ENCODE measurements at places on chromosomes 6 and 20.

DNA sequence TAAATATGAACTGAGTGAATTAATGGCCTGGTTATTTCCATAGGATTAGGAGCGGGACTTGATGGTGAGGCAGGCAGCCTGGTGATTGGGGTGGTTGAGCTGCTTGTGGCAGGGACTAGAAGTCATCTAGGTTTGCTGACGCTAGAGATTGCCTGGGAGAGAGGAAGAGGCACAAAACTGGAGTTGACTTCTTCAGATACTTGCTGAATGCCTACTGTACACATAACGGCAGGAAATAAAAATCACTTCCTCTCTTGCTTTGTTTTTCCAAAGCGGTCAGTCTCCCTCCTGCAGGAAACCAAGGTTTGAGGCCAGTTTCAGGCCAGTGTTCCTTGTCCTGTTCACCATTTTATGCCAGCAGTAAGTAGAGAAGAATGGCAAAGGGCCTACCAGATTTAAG lies 36.7 kb upstream of the MYLIP start:
- no peak for DNase-seq

DNA sequence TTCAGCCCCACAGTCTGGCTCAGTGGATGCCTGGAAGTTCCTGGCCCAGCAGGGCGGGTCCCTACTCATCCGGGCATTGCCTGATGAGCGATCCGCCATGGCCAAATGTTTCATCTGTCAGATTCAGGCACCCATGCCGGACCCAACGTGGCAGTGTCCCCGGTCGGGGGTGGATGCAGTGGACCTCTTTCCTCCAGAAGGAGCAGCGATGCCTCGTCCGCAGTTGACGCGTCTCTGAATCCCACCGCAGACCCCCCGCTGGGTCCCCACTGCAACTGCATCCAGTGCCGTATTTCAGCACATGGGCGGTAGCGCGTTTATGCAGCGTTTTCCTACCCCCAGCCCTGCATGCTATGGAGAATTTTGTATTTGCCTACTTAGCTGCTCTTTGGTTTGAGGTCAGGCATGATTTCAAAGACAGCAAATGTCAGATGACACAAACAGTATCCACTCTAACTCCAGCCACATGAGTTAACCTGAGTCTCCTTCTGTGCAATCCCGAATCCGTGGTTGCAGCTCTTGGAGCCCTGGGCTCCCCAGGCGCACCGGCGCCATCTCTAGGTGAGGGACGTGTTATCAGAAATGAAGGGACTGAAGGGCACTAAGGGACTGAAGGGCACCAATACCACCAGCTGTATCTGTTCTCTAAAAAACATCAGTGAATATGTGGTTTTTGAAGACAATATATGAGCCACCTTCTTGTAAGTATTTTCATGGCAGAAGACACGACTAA lies 72.6 kb upstream of the THBS2 start:
- DNase-seq, result no peak

DNA sequence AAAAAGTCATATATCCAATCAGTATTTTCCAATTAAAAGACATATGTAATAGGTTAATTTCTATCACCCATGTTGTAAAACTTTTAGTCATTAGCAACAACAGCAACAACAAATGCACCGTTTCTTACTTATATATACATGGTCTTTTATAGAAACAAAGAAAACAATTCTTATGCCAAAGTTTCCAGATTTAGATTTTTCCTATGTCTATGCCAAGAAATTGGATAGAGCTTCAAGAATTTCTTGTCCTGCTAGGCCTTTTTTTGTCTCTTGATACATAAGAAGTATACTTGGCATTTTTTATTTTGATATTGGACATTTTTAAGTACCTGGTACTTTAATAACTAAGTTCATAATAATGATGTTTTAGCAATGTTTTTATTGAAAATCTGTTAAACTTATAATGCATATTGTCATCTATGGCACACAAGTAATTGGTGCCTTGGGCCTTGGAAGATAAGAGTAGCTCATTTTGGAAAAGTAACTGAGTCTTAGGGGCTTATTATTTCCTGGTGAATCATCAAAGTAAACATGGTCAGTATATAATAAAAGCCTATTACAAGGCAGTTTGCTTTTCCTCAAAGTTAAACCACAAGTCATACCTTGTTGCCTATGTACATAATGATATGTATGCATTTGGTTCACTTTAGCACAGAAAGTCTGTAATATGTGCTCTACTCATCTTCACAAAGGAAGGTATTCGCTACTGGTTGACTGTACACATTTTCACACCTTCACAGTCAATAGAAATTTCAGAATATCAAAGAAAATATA lies 10.1 kb upstream of the FRK start:
- DNase-seq, result no peak

- no peak for DNase-seq
Measured at GRCh38 chr20:4866429-4866828, 134.9 kb downstream of the SLC23A2 start.

DNA sequence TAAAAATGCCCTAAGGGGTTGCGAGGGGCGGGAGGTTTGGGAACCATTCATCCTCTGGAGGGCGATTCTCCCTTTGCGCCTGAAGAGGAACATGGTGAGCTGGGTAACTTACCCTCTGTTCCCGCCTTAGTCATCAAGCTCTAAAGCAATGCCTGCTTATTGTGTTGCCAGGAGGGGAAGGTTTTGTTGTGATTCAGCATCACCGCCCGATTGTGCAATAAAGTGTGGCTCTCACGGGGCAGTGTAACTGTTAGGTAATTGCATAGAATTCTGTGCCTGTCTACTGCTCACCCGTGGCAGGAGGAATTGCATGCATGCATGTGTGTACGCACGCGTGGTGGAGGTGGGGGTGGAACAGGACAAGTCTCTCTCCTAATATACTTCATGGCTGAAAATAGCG lies 95.5 kb upstream of the AGPAT4 start:
- no peak for DNase-seq

- no peak for DNase-seq
Measured at GRCh38 chr6:111971866-111972532, 81.9 kb upstream of the CCN6 start.

GRCh38 chr6:116447052-116447451 lies 14.1 kb upstream of the CALHM6 start:
- DNase-seq, result no peak

- DNase-seq, result no peak
Measured at GRCh38 chr6:99093456-99094190, 145.9 kb upstream of the FBXL4 start.

GRCh38 chr6:31711233-31711632 lies 3.9 kb upstream of the LY6G6D start:
- DNase-seq, result no peak

GRCh38 chr6:83476971-83477370 lies 35.4 kb upstream of the PRSS35 start:
- no peak for DNase-seq

DNA sequence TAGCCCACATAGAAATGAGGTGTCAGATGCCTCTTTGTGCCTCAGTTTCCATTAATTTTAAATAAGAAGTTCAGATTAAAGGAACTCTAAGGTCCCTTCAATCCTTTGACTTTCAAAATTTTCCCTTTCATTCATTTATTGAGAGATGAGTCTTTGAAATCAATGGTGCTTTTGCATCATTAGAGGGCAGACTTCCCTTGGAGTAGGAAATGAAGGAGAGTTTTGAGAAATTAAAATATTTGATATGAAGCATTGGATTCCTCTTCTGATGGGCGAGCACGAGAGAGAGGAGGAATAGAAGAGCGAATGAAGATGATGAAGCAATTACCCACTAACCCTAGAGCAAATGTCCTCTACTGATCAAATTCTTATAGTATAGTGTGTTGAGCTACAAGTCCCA lies 105.7 kb downstream of the EDN1 start:
- DNase-seq, result no peak

- DNase-seq, result no peak
Measured at GRCh38 chr6:90263633-90264032, 33.0 kb downstream of the BACH2 start.

GRCh38 chr6:150310539-150310938 lies 58.3 kb upstream of the IYD start:
- no peak for DNase-seq

DNA sequence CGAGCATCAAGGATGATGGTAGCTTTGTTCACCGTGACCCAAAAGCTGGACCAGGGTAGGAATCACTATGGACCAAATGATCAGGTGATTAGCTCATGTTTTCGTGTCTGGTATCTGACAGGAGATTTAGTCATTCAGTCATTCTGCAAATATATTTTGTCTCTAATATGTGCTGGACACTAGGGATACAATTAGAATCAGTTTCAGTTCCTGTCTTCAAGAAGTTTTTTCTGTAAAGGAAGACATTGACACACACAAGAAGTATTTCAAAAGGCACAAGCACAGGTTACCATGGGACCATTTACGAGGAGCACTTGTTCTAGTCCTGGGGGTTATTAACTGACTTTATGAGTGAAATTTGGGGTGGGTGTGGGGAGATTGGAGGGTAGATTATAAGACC lies 244.9 kb downstream of the HIVEP2 start:
- DNase-seq, result no peak

GRCh38 chr6:149935668-149936067 lies 6.1 kb upstream of the ULBP2 start:
- DNase-seq, result no peak

- no peak for DNase-seq
Measured at GRCh38 chr6:17945111-17945510, 42.3 kb downstream of the KIF13A start.

DNA sequence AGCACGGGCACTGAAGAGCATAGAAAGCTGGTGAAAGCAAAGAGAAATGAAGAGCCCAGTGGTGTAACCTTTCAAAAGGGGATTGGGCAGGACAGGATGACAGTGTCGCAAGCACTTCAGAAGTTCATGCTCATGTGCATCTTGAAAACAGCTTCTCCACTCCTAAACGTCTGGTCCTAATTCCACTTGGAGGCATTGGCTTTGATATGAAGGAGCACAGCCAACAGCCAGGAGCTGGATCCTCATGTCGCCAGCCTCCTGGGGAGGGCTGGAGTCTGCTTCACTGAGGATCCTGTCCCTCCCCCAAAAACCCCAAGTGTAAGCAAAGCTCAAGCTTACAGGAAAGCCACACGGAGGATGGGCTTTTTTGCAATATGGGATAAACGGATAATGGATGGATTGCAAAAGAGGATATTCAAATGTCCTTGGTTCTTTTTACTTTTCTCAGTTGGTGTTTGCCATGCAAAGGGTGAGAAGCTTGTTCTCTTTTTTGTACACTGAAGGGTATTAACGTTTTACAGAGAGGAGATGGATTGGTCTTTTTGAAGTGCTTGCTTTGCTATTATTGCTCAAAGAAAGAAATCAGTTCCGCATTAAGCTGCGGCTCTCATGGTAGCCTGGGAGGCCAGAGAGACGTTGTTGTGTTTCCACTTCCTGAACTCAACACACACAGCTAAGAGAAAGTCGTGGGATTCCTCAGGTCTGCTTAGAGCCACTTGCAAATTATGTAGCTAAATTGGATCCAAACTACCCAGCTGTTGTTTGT lies 92.2 kb downstream of the SIM1 start:
- DNase-seq, result no peak

GRCh38 chr20:44856856-44857448 lies 28.6 kb upstream of the YWHAB start:
- DNase-seq, result no peak

DNA sequence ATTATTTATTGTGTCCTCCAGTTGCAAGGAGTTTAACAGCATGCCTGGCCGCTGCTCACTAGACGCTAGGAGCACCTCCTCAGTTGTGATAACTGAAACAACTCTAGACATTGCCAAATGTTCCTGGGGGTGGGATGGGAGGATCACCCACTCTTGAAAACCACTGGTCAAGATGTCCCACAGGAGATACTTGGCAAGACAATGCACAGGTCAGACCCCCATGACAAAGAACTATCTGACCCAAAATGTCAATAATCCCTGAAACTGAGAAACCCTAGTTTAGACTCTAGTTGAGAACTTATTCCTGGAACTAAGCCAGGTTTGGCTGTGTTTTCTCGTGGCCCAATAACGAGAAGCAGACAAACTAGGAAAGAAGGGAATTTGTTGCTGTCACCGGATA lies 9.5 kb upstream of the FKBPL start:
- DNase-seq, result no peak

- DNase-seq, result no peak
Measured at GRCh38 chr20:59954718-59955117, 3.5 kb upstream of the CDH26 start.

- no peak for DNase-seq
Measured at GRCh38 chr20:24033151-24033550, 44.6 kb upstream of the GGTLC1 start.

GRCh38 chr6:56593801-56594318 lies 48.8 kb downstream of the DST start:
- no peak for DNase-seq

- DNase-seq, result no peak
Measured at GRCh38 chr20:59006864-59007664, at the start of gene CTSZ. Gene CTSZ, minus strand, starts transcription at chr20:59007254. Its CDS starts 126 bp downstream, at chr20:59007128.

- no peak for DNase-seq
Measured at GRCh38 chr6:85112540-85112939, 337.3 kb upstream of the NT5E start.

DNA sequence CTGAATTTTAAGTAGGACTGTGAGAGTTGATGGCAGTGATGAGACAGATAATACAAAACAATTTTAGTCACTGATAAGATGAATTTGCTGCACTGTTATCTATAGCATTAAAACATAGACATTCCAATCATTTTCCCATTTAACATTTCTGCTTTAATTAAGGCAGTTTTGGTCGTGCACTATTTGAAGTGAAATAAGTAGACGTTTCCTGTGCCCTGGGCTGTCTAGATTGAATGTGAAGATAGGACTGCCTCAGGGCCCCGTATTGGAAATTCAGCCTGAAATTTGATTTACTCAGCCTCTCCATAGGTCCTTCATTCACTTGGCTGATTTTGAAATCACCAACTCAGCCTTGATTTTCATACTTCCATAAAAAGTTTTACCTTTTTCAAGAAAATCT lies 48.3 kb downstream of the ARID1B start:
- no peak for DNase-seq

GRCh38 chr20:37907677-37908401 lies 4.9 kb downstream of the VSTM2L start:
- no peak for DNase-seq

DNA sequence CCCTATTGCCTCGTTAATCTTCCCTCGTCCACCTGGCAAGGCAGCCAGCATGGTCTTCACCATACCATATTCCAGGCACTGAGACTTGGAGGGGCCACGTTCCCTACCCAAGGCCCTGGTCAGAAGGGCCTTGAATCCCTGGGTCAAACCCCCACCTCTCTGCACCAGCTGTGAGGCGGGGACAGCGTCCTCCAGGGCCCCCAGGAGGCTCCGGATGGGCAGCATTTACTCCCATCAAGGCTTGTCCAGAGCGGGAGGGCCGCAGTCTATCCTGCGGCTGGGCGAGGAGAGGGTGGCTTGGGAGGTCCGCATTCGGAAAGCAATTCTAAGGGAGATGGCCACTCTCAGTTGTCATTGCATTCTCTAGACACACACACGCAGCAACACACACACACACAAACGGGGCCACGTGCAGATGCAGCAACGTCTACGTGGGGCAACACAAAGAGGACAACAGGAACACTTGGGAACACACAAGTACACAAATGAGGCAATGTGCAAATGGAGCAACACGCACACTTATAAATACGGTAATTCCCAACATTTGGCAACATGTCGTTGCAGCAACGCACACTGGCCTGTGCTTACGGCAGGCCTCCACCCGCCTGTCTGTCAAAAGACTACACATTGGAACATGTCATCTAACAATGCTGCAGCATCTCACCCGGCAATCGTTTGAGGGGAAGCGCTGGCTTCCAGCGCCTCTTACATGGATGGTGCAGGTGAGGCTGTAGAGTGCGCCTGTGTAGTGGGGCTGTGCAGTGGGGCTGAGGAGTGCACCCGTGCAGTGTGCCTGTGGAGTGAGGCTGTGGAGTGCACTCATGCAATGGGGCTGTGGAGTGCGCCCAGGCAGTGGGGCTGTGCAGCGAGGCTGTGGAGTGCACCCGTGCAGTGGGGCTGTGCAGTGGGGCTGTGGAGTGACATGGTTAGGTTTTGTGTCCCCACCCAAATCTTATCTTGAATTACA lies 12.9 kb upstream of the NTSR1 start:
- DNase-seq, result no peak
